ENCODE measurements at places on chromosomes 4 and X.

- no peak for DNase-seq
These were observed 64.1 kb downstream of the TMA16 start for GRCh38 chr4:163558539-163559044.

DNA sequence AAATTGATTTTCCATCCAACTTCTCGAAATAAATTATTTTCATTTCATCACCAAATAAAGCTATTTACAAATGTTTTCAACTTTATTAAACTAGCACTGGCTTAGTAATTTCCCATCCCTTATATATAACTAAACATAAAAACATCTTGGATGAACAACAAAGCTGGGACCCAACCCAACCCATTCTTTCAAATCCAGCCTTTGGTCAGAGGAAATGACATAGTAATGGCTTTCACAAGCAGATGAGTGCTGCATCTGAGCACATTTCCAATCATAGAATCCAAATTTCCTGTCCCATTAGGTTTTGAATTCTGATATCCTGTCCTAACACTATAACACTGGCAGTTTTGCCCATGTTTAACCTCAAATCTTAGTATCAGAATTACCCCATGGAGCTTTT lies 7.9 kb upstream of the EMCN start:
- no peak for DNase-seq

DNA sequence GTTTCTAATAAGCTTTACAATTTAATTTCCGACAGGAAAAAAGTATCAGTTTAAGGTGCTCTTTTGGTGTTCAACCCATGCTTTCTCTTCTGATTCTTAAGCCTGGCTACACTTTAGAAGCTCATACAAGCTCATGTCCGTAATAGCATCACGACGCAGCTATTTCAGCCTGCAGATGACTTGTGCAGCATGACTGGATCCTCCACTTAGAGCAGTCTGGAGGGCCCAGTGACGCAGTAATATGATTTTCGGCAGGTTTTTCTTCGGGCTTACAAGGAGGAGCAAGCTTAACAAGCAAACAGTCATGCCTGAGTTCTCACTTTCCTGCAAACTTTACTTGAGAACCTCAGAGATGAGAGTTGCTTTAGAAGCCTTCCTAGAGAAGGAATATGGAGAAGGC lies 85.3 kb upstream of the MAML3 start:
- DNase-seq = no peak

- no peak for DNase-seq
These were observed 313.3 kb upstream of the ACTRT1 start for GRCh38 chrX:128365492-128365891.

GRCh38 chr4:52838729-52839586 lies 23.2 kb upstream of the RASL11B start:
- no peak for DNase-seq

DNA sequence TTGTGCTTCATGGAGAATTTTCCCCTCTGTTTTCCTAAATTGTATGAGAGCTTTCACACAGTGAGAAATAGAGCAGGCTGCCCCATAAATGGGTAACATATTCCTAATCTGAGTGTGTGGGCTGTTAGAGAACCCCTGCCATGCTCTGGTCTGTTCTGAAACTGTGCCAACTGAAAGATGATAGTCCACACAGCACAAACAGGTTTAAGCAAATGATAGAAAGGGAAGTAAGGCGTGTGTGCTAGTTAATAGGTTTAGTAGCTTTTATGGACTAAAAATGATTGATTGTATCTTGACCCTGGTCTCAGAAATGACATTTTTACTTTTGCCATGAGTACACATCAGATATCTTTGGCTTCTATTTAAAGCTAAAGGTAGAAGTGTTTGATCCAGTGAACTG lies 106.2 kb downstream of the PRRG1 start:
- no peak for DNase-seq

- no peak for DNase-seq
These were observed 101.5 kb upstream of the GABRA2 start for GRCh38 chr4:46491455-46491854.

GRCh38 chrX:123455693-123456092 lies 271.6 kb downstream of the GRIA3 start:
- no peak for DNase-seq

DNA sequence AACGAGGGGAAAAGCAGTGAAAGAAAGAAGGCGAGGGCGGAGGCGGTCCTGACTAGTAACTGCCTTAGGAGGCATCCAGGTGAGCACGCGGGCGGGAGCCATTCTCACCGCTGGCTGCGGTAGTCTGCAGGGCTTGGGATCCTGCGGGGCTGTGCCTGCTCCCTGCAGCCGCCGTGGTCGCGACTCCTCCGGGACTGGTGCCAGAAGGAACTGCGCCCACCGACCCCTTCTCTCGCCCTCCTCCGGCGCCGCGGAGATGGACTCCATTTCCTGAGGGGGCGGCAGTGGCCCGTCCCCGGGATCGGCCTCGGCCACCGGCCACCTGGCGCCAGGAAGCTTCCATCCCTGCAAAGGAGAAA lies 543 bp downstream of the NFXL1 start:
- DNase-seq = peak; percentile 5

DNA sequence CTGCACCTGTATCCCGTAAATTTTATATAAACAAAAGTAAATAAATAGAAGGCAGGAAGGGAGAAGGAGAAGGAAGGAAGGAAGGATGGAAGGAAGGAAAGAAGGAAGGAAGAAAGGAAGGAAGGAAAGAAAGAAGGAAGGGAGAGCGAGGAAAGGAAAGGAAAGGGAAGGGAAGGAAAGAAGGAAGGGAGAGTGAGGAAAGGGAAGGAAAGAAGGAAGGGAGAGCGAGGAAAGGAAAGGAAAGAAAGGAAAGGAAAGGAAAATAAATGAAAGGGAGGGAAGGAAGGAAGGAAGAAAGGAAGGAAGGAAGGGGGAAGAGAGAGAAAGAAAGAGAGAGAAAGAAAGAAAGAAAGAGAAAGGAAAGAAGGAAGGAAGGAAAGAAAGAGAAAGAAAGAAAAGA lies 43.0 kb upstream of the FRG1 start:
- no peak for DNase-seq

DNA sequence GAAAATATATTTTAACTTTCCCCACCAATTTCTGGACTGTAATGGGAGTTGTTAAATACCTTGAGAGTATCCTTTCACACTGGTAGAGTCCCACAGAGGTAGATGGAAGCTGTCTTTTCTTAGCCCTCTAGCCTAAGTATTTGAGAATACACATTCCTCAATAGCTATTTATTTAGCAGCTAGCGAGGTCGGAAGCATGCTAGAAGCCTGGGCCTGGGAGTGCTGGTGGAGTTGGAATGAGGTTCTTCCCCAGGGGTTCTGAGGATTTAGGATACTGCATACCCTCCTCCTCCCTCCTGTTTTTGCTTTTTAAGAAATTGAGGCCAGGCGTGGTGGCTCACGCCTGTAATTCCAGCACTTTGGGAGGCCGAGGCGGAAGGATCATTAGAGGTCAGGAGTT lies 999 bp upstream of the KLHL15 start:
- no peak for DNase-seq

DNA sequence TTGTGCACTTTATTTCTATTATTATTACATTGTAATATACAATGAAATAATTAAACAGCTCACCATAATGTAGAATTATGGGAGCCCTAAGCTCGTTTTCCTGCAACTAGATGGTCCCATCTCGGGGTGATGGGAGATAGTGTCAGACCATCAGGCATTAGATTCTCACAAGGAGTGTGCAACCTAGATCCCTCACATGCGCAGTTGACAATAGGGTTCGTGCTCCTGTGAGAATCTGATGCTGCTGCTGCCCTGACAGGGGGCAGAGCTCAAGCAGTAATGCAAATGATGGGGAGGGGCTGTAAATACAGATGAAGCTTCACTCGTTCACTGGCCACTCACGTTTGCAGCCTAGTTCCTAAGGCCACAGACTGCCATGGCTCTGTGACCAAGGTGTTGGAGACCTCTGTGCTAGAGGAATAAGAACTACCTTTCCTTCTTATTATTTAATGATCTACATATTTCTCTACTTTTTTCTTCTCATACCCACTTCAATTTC lies 492.9 kb upstream of the INTU start:
- no peak for DNase-seq

DNA sequence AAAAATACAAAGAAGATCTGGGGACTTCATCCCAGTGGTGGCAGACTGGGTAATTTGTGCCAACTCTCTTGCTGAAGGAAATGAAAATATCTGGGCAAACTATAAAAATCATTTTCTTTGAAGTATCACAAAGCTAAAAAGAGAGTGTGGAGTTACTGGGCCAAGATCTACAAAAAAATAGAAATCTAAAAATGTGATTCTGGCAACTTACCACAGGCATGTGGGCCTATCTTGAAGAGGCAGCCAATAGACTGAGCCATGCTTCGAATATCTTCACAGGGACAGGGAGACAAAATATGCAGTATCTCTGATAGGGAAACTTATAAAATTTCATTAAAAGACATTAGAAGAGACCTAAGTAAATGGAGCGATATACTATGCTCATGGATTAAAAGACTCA lies 168.8 kb downstream of the RCHY1 start:
- DNase-seq = no peak

DNA sequence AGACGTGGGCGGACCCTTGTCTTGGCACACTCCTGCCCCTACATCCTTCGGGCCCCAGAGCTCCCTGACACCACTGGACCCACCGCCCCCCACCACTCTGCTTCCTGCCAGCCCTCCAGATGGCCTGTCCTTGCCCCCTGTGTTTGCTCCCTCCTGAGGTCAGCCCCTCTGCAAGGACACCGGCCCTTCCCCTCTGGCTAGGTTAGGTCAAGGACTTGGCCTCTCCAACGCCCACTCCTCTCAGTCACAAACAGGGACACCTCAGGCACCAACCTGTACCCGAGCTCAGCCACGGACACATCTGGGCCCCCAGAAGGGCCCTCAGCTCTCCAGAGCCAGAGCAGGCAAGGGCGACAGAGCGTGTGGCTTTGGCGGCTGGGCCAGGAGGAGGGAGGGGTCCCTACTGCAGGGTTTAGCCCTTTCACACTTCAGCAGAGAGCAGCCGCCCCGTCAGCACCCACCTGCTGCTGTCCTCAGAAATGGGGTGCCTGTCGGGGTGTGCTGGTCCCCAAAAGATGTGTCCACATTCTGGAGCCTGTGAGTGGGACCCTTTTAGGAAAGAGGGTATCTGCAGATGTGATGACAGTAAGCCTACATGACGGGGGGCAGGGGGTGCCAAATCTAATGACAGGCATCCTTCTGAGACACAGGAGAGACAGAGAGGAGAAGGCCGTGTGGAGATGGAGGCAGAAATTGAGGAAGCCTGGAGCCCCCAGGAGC lies 23.5 kb upstream of the DUSP9 start:
- no peak for DNase-seq

- no peak for DNase-seq
These were observed 108.2 kb downstream of the FNIP2 start for GRCh38 chr4:158877069-158877468.

- DNase-seq = no peak
These were observed 28.6 kb downstream of the MAGED4 start for GRCh38 chrX:52213276-52213675.

GRCh38 chrX:1034717-1035116 lies 177.7 kb downstream of the CRLF2 start:
- DNase-seq = no peak

- DNase-seq = no peak
These were observed 91.6 kb downstream of the FUNDC1 start for GRCh38 chrX:44451056-44451455.

GRCh38 chr4:187883049-187883448 lies 112.5 kb upstream of the ZFP42 start:
- no peak for DNase-seq

- DNase-seq = no peak
These were observed 71.4 kb upstream of the ADGRA3 start for GRCh38 chr4:22587253-22587652.

GRCh38 chr4:184406958-184407391 lies 67.4 kb downstream of the IRF2 start:
- no peak for DNase-seq

DNA sequence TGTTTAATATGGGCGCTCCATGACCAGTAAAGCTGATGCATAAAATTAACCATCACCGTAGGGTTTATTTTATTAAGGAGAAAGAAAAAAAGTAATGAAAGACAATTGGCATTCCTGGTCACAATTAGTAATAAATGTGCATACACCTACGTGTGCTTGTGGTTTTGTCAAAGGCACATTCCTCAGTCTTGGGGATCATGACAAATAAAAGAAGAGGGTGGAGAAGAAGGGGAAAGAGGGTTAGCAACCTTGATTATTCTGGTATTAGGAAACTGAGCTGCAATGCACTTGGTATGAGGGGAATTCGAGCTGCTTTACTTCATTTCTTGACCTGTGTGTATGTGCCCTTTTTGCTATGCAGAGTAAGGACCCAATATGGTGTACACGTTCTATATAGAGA lies 1798.3 kb upstream of the PCDH7 start:
- DNase-seq = no peak

DNA sequence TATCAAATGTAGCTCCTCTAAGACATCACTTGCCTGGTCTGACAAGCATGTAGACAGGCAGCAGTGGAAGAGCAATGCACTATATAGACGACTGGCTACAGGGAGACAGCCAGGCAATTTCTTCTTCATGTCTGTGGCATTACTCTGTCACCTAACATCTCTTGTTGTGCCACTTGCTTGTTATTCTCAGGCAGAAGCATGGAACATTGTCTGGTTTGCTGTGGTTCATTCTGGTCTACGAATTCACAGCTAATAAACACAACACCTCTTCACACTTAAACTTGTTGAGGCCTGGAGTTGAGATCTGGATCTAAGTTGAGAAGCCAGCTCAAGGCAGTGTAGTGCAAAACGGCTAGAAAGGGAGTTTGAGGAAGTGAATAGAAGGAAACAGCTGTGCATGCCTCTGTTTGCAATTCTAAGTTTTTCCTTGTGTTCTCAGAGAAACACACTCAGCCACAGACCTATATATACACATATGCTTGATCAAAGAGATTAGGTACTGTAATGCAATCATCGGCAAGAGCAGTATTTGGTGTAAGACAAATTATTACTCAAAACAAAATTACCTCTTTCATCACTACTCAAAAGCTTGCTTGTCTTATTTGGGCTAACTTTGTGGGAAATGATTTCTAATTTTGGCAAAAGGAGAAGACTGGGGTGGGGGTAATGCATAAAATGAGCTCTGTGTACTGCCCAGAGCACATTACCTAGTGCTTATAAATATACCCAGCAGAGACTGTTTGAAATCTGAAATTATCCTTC lies 243.8 kb downstream of the PPP3CA start:
- DNase-seq = no peak

DNA sequence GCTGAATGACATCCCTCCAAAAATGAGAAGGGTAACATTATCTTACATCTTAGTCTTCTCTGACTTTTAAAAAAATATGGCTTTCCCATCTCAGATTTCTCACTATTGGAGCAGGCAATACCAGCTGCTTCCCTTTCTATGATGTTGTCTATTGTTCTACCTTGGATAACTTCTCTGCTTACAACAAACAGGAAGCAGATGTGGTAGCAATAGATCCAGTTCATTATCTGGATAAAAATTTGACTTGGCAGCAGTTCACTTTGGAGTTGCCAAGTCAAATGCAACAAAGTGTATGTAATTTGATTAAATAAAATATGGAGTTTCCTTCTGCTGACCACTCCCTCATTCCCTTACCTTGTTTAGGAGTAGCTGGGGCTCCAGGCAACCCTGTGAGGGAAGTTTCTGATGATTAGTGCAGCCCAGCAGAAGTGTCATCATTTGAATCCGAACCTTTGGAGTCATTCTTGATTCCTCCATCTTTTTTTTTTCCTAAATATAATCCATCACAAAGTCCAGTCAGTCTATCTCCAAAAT lies 72.0 kb upstream of the GPRIN3 start:
- DNase-seq = no peak

- DNase-seq = no peak
These were observed 317.6 kb downstream of the DKK2 start for GRCh38 chr4:106718548-106718947.

Data from stimulated activated CD8-positive, alpha-beta memory T cell treated with anti-CD3 and anti-CD28 coated beads, Interleukin-4, amount 100 ng/mL, for 1 hour (primary cell).